Cardiac ventricle fibroblast (primary cell): ENCODE measurements at places on chromosomes 1 and 21. TPM values are rescaled to one million over a fixed set of nuclear protein-coding genes. Genes with fewer than 3 reads are reported as not detected.

The E2F2 gene
- total RNA-seq: 0.06 and 0.15 TPM in 2 replicates

The KRTAP19-3 gene
- not detected in 2 replicates for total RNA-seq

The FAM43B gene
- 1.2 and 2.2 TPM in 2 replicates for total RNA-seq

The RUNX3 gene
- total RNA-seq: not detected in 2 replicates

The SMIM1 gene
- total RNA-seq: 2.1 TPM in 1 of 2 replicates, not detected in the other

The PEAR1 gene
- 6.9 and 7.7 TPM in 2 replicates for total RNA-seq

The LCE6A gene
- total RNA-seq: not detected in 2 replicates

The IFNLR1 gene
- 0.05 TPM in 1 of 2 replicates, not detected in the other for total RNA-seq

The GBP6 gene
- total RNA-seq: not detected in 2 replicates

The ADCY10 gene
- total RNA-seq: 0.06 TPM in 1 of 2 replicates, not detected in the other

The TMCO1 gene
- total RNA-seq: 57.1 and 67.6 TPM in 2 replicates

The CIART gene
- 2.9 and 8.5 TPM in 2 replicates for total RNA-seq

The ZNF648 gene
- not detected in 2 replicates for total RNA-seq

The CLDN19 gene
- not detected in 2 replicates for total RNA-seq

The SLAMF9 gene
- not detected in 2 replicates for total RNA-seq

The NHLH1 gene
- not detected in 2 replicates for total RNA-seq

The EPHB2 gene
- total RNA-seq: 1.9 TPM in 2 replicates

The PPFIA4 gene
- total RNA-seq: 4.2 and 10.1 TPM in 2 replicates

The HUNK gene
- total RNA-seq: under 0.01 TPM in 1 of 2 replicates, not detected in the other

The CDCP2 gene
- not detected in 2 replicates for total RNA-seq

The KRTCAP2 gene
- total RNA-seq: 130 and 151 TPM in 2 replicates

The HEYL gene
- 0.20 and 1.00 TPM in 2 replicates for total RNA-seq

The BSND gene
- not detected in 2 replicates for total RNA-seq
